Hematopoietic multipotent progenitor cell treated with erythropoietin and hydrocortisone succinate and interleukin-3 and kit ligand, for 15 days (in vitro differentiated cells): ENCODE measurements at places on chromosomes 6 and 20.

DNA sequence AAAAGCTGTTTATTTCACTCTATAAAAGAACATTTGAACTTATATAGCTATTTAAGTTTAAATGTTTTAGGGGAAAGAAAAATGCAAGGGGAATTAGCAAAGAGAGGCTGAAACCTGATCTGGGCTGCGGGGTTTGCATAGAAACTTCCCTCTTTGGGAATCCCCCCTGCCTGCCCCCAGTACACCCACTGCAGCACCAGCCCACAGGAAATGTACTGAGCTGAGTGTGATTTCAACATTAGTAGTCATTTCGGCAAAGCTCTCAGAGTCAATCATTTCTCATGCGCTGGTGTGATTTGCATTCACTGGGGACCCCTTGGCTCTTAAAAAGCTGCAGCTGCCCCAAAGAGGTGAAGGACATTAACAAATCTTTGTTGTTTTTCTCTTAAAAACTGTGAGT is 859.4 kb downstream of the MAFB start:
- no peak for DNase-seq

GRCh38 chr6:57147401-57147800 is 24.7 kb upstream of the BAG2 start:
- no peak for DNase-seq

DNA sequence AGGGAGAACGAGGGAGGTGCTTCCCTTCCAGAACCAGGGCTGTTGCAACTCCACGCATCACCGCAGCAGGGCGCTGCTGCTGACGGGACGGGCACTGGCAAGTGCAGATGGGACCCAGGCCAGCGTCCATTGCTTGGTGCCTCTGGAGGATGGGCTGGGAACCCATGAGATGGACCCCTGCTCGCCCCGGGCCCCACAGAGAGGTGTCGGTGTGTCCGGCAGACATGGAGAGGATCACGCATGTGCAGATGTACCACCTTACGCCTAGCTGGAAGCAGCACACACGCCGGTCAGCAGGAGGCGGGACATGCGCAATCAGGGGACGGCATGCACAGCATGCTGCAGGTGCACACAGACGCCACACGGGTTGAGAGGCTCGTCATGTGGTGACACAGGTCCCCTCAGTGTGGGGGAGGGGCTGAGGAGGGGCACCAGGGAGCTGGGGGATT is 5.7 kb downstream of the CABLES2 start:
- DNase-seq = no peak

DNA sequence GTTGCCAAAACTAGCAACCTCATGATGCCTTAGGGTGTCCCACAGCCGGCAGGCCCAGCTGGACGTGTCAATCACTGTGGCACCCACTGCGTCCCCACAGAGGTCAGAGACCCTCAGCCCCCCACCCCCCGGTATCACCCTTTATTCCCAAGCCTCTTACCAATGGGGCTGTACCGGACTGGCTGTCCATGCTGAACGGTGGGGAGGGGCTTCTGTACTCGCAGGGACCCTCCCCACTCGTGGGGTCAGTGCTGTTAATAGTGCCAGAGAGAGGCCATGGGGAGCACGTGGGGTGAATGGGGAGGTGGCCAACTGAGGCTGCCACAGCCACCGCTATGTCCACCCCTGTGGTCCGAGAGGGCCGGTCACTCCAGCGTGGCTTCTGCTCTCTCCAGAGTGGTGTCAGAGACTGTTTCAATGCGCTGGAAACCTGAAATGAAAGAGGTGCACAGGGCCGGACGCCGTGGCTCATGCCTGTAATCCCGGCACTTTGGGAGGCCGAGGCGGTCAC is 68.6 kb downstream of the THBS2 start:
- no peak for DNase-seq

DNA sequence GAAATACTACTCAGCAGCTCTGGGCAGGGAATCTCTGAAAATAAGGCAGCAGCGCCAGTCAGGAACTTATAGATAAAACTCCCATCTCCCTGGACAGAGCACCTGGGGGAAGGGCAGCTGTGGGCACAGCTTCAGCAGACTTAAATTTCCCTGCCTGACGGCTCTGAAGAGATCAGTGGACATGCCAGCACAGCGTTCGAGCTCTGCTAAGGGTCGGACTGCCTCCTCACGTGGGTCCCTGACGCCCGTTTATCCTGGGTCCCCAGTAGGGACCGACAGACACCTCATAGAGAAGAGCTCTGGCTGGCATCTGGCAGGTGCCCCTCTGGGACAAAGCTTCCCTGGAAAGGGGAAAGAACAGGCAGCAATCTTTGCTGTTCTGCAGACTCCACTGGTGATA is 59.0 kb downstream of the COL21A1 start:
- no peak for DNase-seq

- no peak for DNase-seq
These were observed 340.4 kb upstream of the OPRM1 start for GRCh38 chr6:153698637-153699036.

DNA sequence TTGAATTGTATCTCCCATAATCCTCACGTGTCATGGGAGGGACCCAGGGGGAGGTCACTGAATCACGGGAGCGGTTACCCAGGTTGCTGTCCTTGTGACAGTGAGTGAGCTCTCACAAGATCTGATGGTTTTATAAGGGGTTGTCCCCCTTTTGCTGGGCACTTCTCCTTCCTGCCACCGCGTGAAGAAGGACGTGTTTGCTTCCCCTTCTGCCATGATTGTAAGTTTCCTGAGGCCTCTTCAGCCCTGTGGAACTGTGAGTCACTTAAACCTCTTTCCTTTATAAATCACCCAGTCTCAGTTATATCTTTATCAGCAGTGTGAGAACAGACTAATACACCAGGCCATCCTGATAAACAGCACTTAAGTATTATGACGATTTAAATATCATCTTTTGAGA is 9.0 kb upstream of the MRGBP start:
- DNase-seq = no peak

DNA sequence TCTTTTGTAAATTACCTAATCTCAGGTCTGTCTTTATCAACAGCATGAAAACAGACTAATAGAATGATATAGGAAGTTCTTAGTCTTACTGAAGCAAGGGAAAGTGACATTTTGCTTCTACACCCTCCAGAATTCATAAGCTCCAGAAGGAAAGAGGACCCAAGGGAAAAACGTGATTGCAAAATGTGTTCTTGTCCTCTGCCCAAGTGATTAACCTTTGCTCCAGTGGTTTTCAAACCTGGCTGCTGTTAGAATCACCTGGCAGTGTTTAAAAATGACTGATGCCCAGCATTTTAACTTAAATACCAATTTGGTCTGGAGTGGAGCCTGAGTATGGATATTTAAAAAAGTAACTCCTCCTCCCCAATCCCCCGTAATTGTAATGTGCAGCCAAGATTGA is 191.4 kb downstream of the SLC16A10 start:
- no peak for DNase-seq

- DNase-seq = no peak
These were observed 16.4 kb downstream of the PIGT start for GRCh38 chr20:45432294-45432693.

DNA sequence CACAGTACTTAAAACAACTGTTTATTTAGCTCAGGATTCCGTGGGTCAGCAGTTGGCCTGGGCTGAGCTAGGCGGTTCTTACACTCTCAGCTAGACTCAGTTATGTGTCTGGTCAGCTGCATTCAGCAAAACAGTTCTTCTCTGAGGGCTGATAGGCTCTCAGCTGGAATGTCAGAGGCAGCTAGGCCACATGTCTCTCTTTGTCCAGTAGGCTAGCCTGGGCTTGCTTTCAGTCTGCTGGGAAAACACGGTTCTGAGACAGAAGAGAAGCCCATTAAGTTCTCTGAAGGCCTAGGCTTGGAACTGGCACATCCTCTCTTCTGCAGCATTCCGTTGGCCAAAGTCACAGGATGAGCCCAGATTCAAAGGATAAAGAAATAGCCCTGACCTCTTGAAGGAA is 65.6 kb downstream of the TULP4 start:
- no peak for DNase-seq

GRCh38 chr6:157974341-157974894 is 7.2 kb upstream of the SYNJ2 start:
- no peak for DNase-seq

GRCh38 chr20:49882171-49882970 is 33.0 kb downstream of the SPATA2 start:
- no peak for DNase-seq

GRCh38 chr6:45727819-45728449 is 287.7 kb downstream of the CLIC5 start:
- DNase-seq = no peak

- no peak for DNase-seq
These were observed 57.6 kb downstream of the TENT5A start for GRCh38 chr6:81694855-81695254.

- DNase-seq = no peak
These were observed 176.2 kb downstream of the ISM1 start for GRCh38 chr20:13397300-13397724.

DNA sequence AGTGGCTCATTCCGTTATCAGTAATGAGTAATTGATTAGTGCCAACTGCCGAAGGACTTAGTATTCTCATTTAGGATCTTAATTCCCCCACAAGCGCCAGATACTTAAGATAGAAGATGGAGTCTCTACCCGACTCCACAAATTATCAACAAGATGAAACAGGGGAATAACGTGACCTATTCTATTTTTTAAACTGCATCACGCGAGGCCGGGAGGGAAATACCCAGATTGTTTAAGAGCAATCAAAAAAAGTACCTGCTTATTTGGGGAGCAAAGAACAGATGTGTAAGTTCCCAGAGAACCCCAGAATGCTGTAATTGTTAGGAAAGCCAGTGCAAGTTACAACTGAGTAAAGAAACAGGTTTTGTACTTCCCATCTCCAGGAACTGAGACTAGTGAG is 1.1 kb upstream of the MAP3K5 start:
- no peak for DNase-seq
